NCI-H1436 treated with DMSO at 0.1 percent for 48 hours (cell line): ENCODE measurements at places on chromosomes 16 and 17.

DNA sequence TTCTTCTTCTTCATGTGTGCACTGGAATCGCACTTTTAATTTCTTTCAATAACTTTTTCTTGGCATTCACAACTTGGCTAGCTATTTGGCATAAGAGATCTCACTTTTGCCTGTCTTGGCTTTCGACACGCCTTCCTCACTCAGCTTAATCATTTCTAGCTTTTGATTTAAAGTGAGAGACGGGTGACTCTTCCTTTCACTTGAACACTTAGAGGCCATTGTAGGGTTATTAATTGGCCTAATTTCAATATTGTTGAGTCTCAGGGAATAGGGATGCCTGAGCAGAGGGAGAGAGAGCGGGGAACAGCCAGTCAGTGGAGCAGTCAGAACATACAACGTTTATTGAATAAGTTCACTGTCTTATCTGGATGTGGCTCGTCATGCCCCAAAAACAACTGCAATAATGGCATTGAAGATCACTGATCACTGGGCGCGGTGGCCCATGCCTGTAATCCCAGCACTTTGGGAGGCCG lies 200.3 kb downstream of the SEC14L1 start:
- DNase-seq: no peak

GRCh38 chr16:75919664-75920063 lies 193.4 kb upstream of the CPHXL start:
- DNase-seq: no peak

DNA sequence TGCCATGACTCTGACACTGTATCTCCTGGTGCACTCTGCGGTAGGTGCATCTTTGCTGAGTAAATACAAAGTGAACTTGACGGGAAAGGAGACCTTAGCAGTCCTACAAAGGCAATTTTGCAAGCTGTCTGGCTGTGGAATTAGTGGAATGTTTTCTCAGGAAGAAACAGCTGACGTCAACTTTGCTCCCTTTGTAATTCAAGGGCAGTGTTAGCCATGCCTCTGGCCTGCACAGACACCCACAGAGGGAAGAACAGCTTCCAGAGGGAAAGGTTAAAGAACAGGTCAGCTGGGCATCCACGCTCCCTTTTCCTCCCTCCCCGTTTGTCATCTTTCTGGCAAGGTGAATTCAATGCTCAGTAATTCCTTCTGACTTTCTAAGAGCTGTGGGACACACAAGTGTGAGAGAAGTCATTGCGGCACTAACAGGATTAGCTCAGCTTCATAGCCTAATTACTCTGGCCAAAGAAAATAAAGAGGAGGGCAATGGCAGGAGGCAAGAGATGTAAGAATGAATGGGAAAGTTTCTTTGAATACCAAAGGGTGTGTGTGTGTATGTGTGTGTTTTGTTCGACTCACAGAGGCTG lies 476.9 kb upstream of the GOT2 start:
- DNase-seq: no peak

- DNase-seq: no peak
These were observed 10.0 kb downstream of the POLDIP2 start for GRCh38 chr17:28347261-28347891.

GRCh38 chr17:1577182-1577581 lies 14.6 kb upstream of the PITPNA start:
- DNase-seq: no peak

DNA sequence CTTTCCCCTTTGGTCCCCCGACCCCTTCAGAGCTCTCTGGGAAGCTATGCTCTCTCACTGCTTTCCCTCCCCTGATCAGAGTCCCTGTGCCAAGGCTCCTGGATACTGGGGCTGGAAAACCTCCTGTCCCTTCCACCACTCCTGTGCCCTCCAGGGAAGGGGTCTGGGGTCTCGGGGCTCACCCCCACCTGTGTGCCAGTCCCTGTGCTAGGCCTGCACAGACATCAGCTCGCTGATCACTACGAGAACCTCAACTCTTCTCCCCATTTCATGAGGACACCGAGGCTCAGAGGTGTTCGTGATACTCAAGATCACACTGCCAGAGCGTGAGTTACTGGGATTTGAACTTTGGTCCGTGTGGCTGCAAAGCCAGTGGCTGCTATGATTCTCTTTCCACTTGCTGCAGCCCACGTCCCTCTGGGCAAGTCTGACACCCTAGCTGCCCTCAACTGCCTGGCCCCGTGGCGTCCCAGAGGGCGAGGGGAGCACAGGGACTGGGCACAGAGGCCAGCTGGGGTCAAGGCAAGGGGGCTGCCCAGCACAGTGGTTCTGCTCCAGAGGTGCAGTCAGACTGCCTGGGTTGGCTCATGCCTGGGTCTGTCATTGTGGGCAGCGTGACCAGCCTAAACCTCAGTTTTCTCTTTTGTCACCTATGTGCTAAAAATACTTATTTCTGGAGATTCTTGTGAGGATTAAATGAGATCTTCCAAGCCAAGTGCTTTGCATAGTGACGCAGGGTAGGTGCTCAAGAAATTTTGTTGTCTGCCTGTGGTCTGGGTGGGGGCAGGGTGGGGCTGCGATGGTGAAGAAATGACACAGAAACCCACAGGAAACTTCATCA lies 43.8 kb upstream of the TOB1 start:
- no peak for DNase-seq

DNA sequence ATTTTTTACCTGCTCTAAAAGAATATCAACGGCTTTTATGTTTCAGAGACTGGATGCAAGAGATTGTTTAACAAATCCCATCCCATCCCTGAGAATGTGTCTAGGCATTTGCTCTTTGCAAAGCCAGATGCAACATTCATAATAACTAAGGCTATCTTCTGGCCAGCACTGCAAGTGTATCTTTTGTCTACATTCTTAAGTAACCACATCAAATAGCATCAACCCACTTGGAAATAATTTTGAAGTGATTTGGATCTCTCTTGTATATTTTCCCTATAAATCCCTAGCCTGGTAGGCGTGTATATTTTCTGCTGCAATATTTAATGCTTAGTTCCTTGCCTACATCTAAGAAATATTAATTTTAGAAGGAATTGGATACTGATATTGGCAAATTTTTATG lies 64.3 kb downstream of the PIGL start:
- DNase-seq: no peak

DNA sequence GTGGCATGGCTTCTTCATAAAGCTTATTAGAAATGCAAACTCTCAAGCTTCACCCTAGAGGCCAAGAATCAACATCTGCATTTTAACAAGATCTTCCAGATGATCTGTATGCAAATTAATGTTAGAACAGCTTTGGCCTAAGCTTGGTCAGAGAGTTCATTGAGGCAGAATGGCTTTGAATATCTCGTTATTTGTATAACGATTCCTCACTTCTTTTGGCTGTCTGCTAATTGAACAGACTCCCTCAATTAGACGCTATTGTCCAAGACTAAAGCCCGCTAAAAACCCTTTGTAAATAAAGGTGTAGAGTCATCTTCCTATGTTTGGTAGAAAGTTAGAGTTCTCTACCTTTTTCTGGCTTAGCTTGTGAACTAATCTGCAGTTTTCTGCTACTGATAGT lies 1453.7 kb downstream of the CDH8 start:
- no peak for DNase-seq

DNA sequence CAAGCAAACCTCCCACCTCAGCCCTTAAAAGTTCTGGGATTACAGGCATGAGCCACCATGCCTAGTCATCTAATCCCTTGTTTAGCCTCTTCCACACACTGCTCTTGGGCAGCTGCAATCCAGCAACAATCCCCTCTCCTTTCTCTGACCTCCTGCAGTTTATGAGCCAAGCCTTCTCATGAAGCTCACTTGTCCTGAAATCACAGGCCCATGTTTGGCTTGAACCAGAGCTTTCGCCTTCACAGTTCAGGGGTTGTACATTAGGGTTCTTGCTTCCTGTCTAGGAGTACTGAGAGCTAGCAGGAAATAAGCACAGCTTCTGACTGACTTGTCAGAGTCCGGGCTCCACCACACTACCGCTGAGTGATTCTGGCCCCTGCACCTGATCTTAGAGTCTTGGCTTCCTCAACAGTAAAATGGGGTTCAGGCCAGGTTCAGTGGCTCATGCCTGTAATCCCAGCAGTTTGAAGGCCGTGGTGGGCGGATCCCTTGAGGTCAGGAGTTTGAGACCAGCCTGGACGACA lies 16.3 kb downstream of the ERAL1 start:
- no peak for DNase-seq

DNA sequence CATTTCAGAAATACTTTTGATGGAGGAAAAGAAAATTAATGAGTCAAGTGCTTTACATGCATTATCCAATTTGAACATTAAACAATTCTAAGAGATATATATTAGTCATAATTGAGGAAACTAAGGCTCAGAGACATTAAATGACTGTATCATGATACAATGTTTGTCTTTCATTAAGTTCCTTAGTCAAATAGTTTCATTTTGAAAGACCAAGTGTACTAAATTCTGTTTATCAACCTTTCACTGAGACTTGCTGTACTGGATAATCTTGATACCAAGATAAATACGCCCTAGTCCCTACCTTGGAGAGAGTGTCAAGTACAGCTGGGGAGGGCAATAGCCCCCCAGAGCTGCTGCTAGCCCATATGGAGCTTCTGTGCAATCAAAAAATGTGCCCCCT lies 24.2 kb downstream of the TOM1L2 start:
- no peak for DNase-seq
